Chondrocyte (in vitro differentiated cells): ENCODE measurements at places on chromosomes 12 and 14.

DNA sequence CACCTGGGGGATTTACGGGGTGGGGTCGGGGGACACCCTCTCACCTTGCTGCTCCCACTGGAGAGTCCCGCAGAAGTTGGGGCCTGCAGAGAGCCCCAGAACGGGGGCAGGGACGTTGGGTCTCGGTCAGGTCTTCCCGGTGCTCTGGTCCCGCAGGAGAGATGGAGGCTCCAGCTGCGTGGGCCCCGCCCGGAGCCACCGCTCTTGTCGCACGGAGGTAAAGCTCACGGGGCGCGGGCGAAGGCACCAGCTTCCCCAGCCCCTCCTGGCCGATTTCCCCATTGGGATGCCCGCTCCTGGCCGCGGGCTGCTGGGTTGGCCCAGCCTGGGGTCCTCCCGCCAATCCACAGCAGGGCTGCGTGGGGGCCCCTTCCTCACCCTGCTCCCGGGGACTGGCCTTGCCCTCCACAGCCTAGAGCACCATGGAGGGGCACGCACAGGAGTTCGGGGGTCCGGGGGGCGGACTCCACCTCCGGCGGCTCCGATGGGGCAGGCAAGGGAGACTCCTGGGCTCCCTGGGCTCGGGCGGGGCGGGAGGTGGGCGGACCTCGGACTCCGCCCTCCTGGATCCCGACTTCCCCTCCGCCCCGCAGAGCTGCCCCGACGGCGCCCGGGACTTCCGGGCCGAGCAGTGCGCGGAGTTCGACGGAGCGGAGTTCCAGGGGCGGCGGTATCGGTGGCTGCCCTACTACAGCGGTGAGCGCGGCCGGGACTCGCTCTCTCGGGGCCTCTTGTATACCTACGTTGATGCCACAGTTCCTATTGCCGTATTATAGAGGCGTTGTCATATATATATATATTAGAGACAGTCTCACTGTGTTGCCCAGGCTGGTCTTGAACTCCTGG is 8.4 kb downstream of the PAPLN start:
- peaks cover 9% of the 10 kb centered on the region for H3K36me3 ChIP-seq
- H3K27ac ChIP-seq, result no peak overlapping the region
- H3K4me1 ChIP-seq, result peaks cover 30% of the 10 kb centered on the region
- no peak for DNase-seq

DNA sequence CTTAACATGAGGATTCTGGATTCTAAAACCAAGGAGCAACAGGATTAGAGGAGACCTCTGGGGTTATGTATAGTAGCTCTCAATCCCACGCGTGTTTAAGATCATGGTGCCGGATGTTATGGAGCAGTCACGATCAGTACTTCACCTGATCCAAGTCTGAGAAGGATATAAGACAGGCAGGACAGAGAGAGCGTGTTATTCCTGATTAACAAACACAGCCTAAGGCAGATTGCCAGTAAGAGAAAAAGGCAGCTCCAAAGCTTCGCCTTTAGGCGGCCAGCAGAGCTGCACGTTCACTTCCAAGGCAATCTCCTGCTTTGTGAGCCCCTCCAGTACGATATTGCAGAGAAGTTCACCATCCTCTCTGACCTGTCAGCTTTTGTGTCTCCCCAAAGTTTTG is 5.5 kb downstream of the SETD3 start:
- DNase-seq, result no peak
- no peaks in the 10 kb centered on the region for H3K27me3 ChIP-seq
- no peaks in the 10 kb centered on the region for H3K36me3 ChIP-seq
- H3K27ac ChIP-seq, result no peak overlapping the region
- no peak overlapping the region for H3K4me3 ChIP-seq
- peaks cover 45% of the 10 kb centered on the region for H3K4me1 ChIP-seq

DNA sequence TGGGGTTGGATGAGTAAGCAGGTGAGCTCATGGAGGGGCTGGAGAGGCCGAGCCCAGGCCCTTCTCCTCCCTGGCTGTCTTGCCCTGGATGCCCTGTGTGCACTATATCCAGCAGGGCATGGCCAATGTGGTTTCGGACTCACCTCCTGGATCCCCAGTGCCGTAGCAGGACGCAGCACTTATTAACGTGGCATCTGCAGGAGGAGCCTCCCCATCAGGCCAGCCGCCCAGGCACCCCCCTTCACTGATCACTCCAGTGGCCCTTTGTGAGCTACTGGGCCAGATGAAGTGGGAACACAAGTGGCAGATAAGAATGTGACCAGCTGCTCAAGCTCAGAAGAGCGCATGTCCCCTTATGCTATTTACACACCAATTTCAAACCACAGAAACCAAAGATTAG is 43.1 kb upstream of the DICER1 start:
- H3K36me3 ChIP-seq, result peaks cover 7% of the 10 kb centered on the region
- H3K4me3 ChIP-seq, result no peak overlapping the region
- no peaks in the 10 kb centered on the region for H3K4me1 ChIP-seq
- H3K27ac ChIP-seq, result no peak overlapping the region
- DNase-seq, result no peak

DNA sequence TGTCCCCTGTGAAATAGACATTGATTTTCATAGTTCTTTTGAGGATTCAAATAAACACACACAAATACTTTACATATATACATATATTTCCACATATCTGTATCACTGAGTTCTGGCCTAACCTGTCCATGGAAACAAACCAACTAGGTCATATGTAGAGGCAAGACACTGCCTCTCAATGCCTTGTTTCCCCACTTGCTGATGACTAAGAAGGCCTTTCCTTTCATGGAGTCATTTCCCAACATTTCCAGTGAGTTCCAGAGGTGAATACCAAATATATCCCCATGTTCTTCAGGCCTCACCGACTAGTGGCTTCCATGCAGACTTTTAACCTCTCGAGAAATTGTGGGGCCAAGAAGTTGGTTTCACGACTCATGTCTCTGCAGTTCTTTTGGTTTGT is 120.8 kb downstream of the DNAI7 start:
- no peaks in the 10 kb centered on the region for H3K36me3 ChIP-seq
- H3K27me3 ChIP-seq, result no peaks in the 10 kb centered on the region
- DNase-seq, result no peak
- no peaks in the 10 kb centered on the region for H3K4me1 ChIP-seq
- H3K4me3 ChIP-seq, result no peak overlapping the region

GRCh38 chr14:55730592-55731310 is 150.7 kb downstream of the KTN1 start:
- H3K4me3 ChIP-seq, result no peak overlapping the region
- DNase-seq, result no peak
- H3K4me1 ChIP-seq, result no peaks in the 10 kb centered on the region
- H3K27ac ChIP-seq, result no peak overlapping the region

DNA sequence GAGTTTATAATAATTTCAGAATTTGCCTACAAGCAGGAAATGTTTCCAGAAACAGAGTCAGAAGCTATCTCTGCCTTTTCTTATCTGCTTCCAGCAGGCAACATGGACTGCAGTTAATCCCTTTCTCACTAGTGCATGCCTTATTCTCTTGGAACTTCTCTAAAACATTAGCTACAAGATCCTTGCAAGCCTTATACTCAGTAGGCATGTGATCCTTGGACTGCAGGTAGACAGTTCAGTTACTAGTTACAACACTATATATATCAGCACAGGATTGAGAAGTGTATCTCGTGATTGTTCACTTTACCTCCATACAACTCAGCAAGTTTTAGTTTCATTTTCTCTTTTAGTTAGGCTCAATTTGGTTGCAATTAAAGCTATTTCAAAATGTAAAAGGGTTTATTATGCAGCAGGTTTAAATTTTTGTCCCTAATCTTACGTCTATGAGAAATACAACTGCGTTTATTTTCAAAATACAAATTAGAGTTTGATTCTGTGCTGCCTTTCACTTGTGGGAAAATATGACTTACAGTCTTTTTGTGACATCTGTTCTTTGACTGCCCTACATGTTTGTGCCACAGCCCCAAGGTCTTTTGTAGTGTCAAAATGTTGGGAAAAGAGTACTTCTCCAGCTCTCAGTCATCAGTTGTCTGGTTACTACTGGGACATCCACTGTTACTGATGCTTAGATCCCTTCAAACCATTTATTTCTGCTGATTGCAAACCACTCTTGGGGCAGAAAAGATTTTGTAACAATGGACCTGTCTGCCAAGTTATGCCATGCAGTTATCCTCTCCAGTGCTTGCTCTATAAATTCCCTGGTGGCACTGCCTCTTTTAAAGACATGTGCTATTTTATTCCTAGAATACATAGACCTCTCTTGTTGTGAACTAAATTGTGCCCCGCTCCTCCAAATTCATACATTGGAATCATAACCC is 709.0 kb upstream of the FOXG1 start:
- H3K36me3 ChIP-seq, result no peaks in the 10 kb centered on the region
- no peak for DNase-seq
- H3K4me3 ChIP-seq, result no peak overlapping the region
- no peaks in the 10 kb centered on the region for H3K4me1 ChIP-seq
- H3K27me3 ChIP-seq, result no peaks in the 10 kb centered on the region
- no peak overlapping the region for H3K27ac ChIP-seq

DNA sequence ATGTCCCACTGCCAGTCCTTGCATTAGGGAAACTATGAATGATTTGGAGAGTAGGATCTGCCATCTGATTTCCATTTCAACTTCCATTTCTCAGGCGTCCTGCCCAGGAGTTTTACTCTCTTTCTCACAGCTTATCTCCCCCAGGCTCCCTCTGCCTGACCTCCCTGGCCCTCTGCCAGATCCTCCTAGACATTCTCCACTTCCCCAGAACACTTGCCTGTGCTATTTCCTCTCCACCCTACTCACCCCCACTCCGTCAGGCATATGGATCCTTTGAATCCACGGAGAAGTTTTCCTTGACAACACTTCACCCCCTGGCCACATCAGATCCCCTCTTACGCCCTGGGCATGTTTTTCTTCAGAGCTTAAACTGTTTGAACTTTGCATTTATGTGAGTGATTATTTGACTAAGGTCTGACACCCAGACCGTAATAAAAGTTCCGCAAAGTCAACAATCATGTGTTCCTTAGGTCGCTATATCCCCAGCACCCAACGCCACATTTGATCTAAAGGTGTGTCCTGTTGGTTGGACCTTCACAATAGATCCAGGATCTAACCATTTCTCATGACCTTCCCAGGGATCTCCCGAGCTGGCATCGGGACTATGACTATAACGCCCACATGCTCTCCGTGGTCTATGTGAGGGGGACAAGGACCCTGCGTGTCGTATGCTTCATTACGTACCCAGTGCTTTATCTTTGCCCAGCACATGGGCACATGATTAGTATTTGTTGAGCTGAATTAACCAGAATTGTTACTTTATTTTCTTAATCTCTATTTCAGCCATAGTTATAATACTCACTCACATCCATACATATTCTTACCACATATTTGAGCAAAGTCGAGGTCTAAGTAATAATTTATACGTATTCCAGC is 255.8 kb upstream of the FOXN3 start:
- DNase-seq, result no peak
- no peaks in the 10 kb centered on the region for H3K27me3 ChIP-seq
- peak overlapping the region; percentile 5 for H3K4me3 ChIP-seq
- no peaks in the 10 kb centered on the region for H3K36me3 ChIP-seq
- peaks cover 29% of the 10 kb centered on the region for H3K4me1 ChIP-seq
- no peak overlapping the region for H3K27ac ChIP-seq

- H3K36me3 ChIP-seq, result no peaks in the 10 kb centered on the region
- no peak for DNase-seq
- H3K4me1 ChIP-seq, result no peaks in the 10 kb centered on the region
- no peak within 1 kb of the TSS for H3K27ac ChIP-seq
- H3K4me3 ChIP-seq, result no peak within 1 kb of the TSS
- H3K27me3 ChIP-seq, result peaks cover 4% of the 10 kb centered on the region
Observed at GRCh38 chr12:9827209-9827888, at the start of gene KLRF1. TSS of gene KLRF1 (plus strand) at chr12:9827481. CDS start at chr12:9827545, 64 bp downstream.

DNA sequence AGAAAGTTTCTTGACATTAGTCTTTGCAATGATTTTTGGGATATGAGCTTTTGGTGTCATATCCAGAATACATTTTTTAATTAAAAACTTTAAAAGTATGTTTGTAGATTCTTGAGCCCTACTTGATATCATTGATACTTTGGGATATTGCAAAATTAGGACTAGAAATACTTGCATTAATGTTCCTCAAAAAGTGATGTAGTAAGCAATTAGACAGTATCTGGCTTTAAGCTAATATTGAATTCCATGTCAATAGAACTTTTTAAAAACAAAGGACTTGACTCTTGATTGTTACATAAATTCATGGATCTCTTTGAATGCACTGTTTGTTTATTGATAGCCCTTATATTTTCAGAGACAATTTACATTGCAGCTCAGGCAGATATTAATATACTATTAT is 15.6 kb downstream of the PEX5 start:
- DNase-seq, result no peak
- H3K36me3 ChIP-seq, result peaks cover 65% of the 10 kb centered on the region
- no peaks in the 10 kb centered on the region for H3K4me1 ChIP-seq
- no peak overlapping the region for H3K4me3 ChIP-seq
